ENCODE measurements at places on chromosomes 3 and 15. TPM values are rescaled to one million over a fixed set of nuclear protein-coding genes. Genes with fewer than 3 reads are reported as not detected.

- peak; percentile 31 for DNase-seq
Measured at GRCh38 chr3:197501496-197501878, 54.3 kb downstream of the BDH1 start.

- DNase-seq: no peak
Measured at GRCh38 chr15:78129077-78129750, 2.0 kb downstream of the CIB2 start.

Gene FBXO40
- not detected for total RNA-seq

Gene CD200
- 1.1 TPM for total RNA-seq

Gene GOLGA8K
- total RNA-seq: not detected

Gene SRGAP3
- total RNA-seq: 1.4 TPM
